ENCODE measurements at places on chromosomes 6 and 20.

DNA sequence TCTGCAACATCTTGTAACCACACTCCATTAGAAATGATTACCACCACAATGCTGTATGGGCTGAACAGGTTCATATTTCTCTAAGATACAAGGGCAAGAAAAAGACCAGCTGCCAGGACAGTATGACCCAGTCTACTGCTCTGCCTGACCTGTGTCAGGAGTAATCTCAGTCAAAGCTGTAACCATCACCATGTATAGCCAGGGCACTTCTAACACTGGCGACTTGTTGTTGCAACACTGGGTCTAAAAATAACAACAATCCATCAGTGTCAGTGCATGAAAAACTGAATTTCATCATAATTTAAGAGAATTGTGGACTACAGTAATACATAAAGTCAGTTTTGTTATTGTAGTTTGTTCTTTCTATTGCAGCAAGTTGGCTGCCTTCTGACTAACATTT lies 738.6 kb upstream of the ADGRB3 start:
- no peak for DNase-seq

DNA sequence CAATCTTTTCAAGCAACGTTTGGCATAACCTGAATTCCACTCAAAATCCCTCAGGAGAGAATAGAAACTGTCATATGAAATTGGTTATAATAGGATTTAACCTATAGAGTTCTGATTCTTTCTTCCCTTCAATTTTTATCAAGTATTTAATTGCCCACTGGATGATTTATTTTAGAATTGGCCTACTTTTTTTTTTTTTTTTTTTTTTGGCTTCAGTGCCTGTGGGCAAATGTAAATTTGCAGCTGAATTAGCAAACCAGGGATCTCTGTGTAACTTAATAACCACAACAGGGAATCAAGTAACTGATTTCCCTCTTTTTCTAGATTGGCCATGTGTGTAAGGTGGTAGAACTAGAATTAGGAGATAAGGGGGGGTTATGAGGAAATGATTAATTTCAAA lies 157.0 kb downstream of the SOX4 start:
- no peak for DNase-seq

DNA sequence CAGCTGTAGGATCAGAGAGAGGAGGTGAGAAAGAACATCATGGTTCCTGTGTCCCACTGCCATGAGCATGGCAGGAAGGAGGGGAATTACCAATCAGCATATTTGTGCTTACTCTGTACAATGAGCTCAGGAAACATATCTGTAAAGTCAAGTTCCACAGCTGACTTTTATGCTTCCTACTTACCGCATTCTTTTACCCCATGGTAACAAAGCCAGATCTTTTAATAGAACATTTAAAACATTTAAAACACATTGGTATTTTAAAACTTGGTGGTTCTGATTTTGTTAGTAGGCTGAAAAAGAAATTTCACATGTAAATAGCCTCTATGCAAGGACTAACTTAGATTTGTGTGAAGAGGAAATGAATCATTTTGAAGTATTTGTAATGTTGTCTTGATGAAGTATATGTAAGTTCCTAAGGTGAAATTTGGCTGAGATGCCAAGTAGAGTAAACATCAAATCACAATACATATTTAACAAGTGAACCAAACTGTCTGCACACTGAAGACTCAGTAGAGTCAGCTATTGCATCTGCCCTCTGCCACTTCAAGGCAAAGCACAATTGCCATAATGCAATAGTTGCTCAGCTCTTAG lies 114.7 kb downstream of the GJA10 start:
- no peak for DNase-seq

DNA sequence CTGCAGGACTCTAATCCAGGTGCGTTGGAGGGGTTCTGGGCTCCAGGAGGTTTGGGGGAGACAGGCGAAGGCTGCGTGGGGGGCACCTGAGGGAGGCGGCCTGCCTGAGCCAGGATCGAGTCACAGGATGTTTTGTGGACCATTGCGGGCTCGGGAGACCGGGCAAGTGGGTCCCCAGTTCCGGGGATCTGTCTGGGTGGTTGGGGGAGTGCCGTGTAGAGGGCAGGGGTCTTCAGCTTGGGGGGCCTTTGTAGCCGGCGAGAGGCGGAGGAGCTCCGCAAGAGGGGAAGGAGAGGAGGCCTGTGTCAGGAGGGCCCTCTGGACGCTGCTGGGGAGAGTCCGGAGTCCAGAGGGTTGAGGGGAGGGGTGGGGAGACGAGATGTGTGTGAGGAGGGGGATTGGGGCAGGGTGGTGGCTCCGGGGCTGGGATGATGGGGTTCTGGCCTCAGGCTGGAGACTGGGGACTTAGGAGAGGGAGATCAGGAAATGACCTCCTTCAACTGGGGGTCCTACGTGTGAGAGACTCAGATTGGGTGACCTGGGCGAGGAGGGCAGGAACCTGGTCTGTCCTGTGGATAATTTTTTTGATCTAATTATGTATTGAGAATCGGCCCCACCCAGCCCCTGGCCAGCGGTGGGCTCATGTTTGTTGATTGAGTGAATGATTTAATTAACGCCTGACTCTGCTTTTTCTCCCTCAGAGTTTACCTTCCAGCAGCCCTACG lies 505 bp downstream of the SNAI1 start:
- DNase-seq: no peak

DNA sequence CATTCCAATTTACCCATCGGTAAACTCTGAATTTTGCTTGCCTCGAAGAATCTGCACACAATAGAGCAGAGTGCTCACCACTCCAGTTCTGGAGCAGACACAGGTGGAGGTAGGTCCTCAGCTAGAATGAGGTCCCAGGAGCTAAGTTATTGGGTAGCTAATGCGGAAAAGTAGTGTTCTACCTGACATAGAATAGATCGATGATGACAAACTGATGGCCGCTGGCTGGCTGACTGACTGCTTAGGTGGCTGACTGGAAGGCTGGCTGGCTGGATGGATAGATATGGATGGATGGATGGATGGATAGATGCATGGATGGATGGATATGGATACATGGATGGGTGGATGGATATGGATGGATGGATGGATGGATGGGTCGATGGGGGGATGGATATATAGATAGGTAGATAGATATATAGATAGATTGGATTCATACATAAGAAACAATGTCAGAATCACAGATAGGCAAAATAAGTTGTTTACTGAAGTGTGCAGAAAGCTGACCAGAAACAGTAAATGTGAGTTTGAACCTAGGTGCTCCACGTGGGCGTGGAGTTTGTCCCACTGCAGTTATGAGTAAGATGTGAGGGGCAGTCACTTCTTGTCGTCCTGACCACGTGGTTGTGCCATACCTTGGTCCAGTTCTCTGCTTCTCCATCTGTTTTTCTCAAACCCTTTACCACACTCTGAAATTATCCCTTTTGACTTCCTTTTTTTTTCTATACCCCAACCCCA lies 62.1 kb downstream of the TBXT start:
- no peak for DNase-seq

- no peak for DNase-seq
Observed at GRCh38 chr6:110980227-110980626, 1.6 kb upstream of the RPF2 start.

DNA sequence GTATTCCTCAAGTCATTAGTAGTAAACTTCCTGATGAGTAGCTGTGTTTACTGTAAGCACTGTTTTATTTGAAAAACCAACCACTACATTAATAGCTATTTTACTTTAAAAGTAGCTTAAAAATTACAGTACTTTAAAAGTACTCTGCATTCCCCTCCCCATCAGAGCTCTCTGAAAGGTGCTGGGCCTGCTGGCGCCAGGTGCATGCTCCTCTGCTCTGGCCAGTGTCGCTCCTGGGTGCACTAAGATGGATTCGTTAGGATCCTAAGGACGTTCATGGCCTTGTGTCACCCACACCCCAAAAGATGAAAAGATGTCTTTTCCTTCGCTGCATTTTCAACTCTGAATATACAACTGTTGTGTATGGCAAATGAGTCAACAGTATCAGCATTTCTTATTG lies 43.9 kb upstream of the KIF25 start:
- no peak for DNase-seq

- DNase-seq: no peak
Observed at GRCh38 chr6:41284726-41285125, 1.8 kb downstream of the TREM1 start.

DNA sequence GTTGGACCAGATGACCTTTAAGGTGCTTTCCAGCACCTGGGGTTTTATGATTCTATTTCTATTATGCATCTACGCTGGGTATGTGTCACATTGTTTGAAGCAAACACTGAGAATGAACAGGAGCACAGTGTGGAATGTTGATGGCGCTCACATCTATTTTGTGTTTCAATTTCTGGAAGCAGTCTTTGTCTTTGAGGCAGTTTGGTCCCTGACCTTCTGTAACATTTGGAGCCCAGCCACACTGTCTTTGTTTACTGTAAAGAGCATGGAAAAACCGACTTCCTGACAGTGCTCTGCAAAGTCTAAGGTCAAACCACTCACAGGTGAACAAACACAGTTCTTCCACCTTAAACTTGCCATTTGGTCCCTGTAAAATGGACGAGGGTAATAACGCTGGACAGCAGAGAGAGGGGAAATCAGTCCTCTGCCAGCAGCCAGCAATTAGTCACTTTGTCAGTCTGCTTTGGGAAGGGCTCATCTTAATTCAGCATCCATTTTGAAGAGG lies 155.5 kb downstream of the PRL start:
- no peak for DNase-seq

GRCh38 chr6:161308075-161308655 lies 34.3 kb upstream of the AGPAT4 start:
- DNase-seq: no peak

DNA sequence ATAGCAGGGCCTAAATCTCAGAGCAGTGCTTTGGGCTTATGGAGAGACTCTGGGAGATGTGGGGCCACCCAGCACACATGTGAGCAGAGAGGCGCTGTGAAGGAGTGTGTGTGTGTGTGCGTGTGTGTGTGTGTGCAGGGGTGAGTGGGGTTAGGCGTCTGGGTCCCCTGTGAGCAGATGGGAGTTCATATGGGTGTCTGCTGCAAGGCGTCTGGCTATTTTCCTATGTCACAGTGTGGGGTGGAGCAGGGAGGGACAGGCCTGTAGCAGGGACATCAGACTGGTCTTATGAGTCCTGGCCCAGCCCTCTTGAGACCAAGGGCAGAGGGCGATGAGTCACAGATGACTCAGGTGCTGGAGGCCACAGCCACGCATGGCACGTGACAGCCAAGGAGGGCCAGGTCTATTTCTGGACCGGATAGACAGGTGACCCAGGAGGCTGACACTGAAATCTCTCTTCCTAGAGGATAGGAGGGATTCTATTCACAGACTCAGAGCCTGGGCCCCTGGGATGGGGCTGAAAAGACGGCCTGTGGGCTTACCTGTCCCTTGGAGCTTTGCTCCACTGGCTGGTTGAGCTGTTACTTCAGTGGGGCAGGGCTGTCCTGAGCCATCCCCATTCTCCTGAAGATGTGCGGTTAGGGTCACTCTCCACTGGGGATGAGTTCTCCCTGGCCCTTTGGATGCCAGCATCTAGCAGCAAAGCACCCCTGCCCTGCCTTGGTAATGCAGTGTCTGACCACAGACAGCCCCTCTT lies 28.9 kb downstream of the VEGFA start:
- DNase-seq: no peak

- DNase-seq: no peak
Observed at GRCh38 chr6:44470746-44471145, 83.2 kb downstream of the CDC5L start.

DNA sequence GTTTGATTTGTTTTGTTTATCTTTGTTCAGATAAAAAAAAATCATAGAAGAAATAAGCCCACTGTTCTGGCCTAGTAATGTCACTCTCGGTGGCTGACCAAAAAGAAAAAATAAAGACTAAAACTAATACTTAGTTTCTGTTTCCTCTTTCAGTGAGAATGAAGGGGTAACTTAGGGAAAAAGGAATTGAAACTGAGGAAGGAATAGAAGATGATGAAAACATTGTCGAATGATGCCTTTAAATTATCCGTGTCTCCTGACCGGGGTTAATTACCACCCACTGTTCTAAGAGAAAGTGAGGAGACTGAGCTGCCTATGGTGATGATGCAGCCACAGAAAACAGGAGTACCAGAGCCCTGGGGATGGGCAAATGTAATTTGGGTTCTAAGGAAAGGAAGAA lies 73.1 kb downstream of the PTCHD4 start:
- no peak for DNase-seq

DNA sequence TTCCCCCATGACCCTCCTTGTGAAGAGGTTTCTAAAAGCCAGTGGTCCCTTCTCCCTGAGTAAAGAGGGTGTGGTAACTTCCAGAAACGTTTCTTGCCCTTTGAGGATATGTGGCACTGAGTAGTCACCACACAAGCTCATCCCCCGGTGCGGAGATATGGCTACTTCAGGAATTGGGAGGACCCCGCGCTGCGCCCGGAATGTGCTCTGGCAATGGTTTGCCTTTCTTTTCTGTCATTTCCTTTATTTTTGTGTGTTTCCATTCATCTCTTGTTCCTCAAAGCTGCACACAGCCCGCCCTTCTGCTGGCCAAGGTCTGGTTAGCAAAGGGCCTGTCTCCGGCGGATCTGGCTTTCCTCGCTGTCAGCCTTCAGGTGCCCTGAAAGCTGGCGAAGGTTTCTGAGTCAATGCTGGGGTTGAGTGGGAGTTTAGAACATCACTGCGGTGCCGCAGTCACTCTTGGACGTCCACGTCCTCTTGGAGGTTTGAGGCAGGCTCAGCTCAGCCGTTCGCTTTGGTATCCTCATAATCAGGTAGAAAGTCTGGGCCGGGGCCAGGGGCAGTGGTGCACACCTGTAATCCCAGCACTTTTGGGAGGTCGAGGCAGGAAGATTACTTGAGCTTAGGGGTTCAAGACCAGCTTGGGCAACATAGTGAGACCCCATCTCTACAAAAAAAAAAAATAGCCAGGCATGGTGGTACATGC lies 67.2 kb downstream of the TCP11 start:
- DNase-seq: no peak

- no peak for DNase-seq
Observed at GRCh38 chr6:128244751-128245405, 275.5 kb downstream of the PTPRK start.

DNA sequence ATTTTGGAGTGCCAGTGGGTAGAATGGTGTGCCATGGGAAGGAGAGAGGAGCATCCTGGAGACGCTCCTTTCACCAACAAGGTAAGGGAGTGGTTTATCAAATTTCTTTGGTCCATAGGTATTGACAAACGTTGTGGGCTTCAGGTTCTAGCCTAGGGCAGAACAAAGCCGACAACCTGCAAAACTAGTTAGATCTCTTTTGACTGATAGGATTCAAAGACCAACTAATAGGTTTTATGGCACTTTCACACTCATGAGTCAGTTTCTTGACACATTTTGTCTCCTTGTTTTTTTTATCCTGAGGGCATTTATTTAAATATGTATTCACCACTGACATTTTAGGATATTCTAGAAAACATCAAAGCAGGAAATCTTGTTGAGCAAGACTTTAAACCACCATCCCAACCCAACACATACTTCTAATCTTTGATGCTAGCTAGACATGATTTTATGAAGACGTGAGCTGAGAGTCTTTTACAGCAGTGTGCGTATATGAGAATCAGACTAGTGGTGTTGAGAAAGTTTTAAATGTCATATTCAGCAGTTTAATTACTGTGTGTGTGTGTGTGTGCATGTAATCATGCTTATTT lies 370.4 kb upstream of the HSF2 start:
- no peak for DNase-seq

GRCh38 chr6:166541876-166542579 lies 44.5 kb downstream of the RAMACL start:
- DNase-seq: no peak

All from forelimb muscle (tissue), 1 donor.